Motor neuron (in vitro differentiated cells): ENCODE measurements at places on chromosomes 4 and X. TPM values are rescaled to one million over a fixed set of nuclear protein-coding genes. Genes with fewer than 3 reads are reported as not detected.

GRCh38 chr4:170336238-170336775, 246.6 kb upstream of the AADAT start:
- no peak for ATAC-seq

DNA sequence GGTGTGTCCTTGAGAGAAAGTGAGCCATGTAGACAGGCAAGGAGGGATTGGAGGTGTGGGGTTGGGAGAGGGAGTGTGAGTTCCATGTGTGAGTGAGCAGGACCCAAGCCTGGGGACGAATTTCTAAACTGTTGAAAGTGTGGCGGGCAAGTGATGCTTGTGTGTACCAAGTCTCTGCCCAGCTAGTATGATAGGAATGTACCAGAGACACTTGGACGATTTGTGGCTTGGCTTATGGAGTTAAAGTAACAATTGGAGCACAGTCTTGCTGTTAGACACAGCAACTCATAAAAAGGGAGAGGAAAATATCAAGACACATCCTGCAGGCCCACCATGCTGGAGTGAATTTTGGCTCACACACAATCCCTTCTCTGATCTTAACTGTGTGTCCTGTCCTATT, 8.5 kb downstream of the PTTG2 start:
- no peak for ATAC-seq

- no peak for ATAC-seq
Measured at GRCh38 chr4:37470245-37470644, 215.9 kb downstream of the RELL1 start.

DNA sequence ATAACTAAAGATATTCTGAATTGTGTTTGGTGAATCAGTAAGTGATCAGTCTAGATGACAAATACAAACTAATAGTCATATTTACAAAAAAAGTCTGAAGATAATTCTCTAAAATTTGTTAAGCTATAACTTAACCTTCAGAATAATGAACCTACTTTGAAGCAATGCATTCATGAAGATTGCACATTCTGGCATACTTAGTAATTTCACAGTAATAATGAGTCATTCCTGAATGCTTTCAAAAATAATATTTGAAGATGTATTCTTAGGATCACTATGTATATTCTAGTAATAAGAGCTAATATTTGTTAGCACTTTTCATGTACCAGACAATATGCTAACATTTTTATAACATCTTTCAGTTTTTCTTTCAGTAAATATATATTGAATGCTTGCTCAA, 756.7 kb upstream of the SLIT2 start:
- no peak for ATAC-seq

- ATAC-seq, result peak; percentile 68
Measured at GRCh38 chr4:70544279-70544868, 26.0 kb downstream of the AMTN start.

DNA sequence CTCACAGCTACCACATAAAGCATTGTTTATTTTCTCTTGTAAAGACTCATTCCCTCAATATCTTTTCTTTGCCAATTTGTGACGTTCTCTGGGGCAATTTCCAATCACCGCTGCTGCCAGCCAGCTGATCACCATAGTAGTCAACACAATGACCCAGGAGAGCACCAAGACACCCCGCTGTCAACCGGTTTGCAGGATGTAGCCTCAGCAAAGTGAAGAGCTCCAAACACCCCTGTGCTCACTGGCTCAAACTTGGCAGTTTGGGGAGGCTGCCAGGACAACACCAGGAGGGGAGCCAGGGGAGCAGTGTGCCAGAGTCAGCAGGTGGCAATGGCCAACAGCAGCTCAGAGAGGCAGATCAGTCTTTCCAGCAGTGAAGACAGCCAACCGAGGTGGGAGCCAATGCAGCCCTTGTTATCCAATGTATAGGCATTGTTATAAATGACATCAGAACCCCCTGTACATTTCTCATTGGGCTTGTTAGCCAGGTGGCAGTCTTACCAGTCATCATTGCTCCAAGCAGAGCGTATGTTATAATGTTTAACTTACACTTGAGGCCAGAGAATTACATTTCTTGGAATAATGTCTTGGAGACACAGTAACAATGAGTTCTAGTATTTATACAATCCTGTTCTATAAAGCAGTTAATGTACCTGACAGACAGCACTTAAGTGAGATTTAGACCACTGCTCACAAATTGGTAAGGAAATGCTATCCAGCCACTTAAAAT, 274.9 kb upstream of the GK2 start:
- ATAC-seq, result no peak

DNA sequence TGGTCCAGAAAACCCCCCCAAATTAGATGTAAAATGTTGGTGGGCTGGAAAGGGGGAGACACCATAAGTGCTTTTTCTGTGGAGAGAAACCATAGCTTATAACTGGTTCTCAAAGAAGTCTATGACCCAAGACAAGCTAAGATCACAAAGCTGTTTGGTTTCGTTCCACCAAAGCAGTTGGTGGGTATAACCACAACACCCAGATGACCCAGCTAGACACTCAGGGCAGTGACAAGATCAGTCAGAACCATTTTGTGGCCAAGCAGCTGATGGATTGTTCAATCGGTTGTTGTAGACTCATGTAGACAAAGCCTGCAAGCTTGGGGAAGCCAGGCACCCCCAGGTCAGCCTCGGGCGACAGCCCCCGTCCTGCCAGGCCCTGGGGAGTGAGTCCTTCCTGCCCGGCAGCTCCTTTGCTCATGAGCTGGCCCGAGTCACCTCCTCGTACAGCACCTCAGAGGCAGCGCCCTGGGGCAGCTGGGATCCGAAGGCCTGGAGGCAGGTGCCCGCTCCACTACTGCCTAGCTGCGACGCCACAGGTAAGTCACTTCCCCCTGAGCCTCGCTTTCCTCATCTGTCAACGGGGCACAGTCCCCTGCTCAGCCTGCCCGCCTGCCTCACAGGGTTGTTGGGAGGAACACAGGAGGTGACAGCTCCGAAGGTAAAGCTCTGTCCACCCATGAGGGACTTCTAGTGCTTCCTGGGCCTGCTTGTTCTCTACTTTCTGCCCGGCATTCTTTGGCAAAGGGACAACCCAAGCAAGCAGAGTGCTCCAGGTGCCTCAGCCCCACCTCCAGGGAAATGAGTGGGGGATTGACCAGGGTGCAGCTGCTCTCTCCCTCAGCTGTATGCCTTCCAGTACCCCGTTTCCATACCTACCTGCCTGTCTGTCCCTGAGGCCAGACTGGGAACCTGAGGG, 65.2 kb upstream of the MTM1 start:
- ATAC-seq, result no peak

DNA sequence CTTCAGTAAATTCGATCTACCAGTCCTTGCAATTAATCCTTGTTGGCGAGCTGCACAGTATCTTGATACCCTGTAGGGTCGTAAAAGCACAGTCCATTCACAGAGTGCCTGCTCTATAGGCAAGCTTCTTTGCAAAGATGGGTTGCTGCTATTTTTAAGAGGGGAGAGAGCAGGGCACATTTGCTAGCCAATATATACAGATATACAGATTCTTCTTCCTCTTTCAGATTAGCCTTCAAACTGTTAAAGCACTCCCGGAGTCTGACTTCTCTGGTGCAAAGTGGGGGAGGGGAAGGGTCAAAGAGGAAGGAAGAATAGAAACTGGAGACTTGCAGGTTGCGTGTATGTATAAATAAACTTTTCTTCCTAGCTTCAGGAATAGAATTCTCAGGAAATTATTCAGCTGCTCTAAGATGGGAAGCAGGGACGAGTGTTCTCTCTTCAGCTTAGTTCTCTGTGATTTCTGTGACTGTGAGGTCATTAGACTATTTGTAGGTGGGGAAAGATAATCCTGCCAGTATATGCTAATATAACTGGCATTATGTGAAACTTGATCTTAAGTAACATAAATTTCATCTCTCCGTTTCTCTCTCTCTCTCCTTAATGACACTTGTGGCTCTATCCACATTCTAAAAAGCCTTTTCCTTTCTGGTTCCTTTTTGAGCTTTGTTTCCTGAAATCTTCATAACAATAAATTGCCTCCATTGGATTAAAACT, at the start of gene CYSLTR1:
TSS of gene CYSLTR1 (minus strand) at position 242 of the 717 bp plus-strand sequence. CDS start 53,865 bp downstream, outside the sequence.
- ATAC-seq, result no peak

GRCh38 chrX:154602226-154602625, 16.9 kb downstream of the CTAG1B start:
- no peak for ATAC-seq

- no peak for ATAC-seq
Measured at GRCh38 chrX:70079297-70079696, 17.0 kb downstream of the OTUD6A start.

- no peak for ATAC-seq
Measured at GRCh38 chr4:26753617-26754016, 107.0 kb upstream of the STIM2 start.

DNA sequence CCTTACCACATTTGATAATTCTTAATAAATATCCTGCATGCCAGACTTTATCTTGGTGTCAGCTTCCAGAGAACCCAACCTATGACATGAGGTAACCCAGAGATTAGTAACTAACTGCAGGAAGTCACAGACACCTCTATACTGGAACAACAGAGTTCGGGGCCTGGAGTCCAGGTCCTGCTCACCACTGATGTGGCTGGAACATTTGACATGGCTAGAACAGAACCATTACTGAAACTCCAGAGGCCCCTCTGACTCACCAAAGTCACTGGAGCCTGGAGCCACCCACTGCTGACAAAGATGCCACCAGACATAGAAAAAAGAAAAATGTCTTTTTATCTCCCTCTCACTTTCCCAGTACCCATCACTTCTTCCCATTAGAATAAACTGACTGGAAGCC, 403.7 kb downstream of the MID1IP1 start:
- ATAC-seq, result no peak

- ATAC-seq, result no peak
Measured at GRCh38 chr4:24923550-24923949, 10.7 kb upstream of the CCDC149 start.

- ATAC-seq, result no peak
Measured at GRCh38 chr4:37765741-37766140, 60.7 kb upstream of the PGM2 start.

- ATAC-seq, result no peak
Measured at GRCh38 chr4:110372485-110372884, 103.5 kb upstream of the ENPEP start.

DNA sequence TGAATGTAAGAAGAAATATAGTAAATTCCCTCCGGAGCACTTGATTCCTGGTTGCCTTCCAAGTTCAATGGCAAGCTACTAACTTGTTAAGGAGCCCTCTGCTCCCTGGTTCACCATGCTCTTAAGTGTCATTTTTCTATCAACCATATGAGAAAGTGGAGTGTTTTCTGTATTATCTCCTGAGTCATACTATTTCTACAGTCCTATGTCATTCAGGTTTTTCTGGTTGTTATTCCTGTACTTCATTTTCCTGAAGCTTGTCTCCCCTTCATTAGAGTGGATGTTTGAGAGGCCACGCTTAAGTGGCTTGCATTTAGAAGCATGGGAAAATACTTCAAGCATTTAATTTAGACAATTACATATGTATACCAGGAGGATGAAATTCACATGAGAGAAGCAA, 14.7 kb upstream of the EPGN start:
- ATAC-seq, result no peak

- no peak for ATAC-seq
Measured at GRCh38 chrX:4881277-4881676, 1167.8 kb upstream of the PRKX start.

DNA sequence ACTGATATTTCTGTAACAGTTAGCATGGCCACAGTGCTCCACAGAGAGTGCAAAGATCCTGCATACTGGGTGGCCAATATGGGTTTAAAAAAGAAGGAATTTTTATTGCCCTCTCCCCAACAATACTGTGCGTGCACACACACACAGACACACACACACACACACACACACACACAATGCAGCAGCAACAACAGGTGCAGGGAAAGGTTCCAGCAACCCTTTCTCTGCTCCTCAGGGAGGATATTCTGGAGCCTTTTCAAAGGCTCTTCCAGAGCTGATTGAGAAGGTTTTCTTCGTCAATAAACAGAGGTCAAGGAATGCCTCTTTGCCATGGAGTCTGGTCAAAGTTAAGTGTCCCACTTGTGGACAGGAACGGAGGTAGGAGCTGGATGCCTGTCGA, 84.8 kb upstream of the ZFP42 start:
- ATAC-seq, result no peak

The HTR2C gene
- total RNA-seq, result 0.15 and 0.17 TPM in 2 replicates

The UGT8 gene
- total RNA-seq, result 2.7 and 2.9 TPM in 2 replicates

The FAM47E gene
- 4.2 and 7.4 TPM in 2 replicates for total RNA-seq

The KLF3 gene
- 21.5 and 22.1 TPM in 2 replicates for total RNA-seq

The LINC00632 gene
- total RNA-seq, result 9.1 and 13.1 TPM in 2 replicates

The C4orf51 gene
- total RNA-seq, result not detected in 2 replicates

The UGT2B17 gene
- total RNA-seq, result not detected in 2 replicates
